ENCODE measurements at places on chromosomes 2 and 18.

DNA sequence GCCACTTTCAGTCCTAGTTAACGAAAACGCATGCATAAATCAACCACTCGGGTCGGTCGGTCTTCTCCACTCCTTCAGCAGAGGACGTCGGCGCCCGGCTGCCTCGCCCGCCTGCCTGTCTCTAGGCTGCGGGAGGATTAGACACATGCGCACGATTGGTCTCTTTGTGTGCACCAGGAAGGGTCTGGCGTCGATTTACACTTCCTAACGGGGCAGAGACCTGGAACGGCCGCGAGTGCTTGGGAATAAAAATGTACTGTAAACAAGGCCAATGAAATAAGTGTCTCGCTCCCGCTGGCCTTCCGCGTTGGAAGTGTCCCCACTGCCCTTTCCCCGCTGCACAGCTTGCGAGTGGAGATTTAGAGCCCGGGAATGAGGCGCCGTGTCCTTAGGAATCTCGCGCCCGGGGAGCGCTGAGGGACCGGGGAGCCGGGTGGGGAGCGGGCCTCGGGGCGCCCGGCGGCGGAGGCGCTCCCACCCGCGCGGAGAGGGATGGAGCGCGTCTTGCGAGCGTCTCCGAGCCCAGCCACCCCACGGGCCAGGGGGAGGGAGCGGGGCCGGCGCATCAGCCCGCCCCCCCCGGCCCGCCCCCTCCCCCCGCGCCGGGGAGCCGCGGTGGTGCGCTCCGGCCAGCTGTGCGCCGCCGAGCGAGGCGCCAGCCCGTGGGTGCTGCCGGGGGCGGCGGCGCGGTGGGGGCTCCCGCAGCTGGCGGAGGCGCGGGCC, at the start of gene DOK6:
DOK6 (plus strand) TSS at position 636 of the 723 bp plus-strand sequence.
- peak; percentile 80 for DNase-seq

GRCh38 chr2:105385731-105386540, 12.9 kb downstream of the FHL2 start:
- DNase-seq = no peak

DNA sequence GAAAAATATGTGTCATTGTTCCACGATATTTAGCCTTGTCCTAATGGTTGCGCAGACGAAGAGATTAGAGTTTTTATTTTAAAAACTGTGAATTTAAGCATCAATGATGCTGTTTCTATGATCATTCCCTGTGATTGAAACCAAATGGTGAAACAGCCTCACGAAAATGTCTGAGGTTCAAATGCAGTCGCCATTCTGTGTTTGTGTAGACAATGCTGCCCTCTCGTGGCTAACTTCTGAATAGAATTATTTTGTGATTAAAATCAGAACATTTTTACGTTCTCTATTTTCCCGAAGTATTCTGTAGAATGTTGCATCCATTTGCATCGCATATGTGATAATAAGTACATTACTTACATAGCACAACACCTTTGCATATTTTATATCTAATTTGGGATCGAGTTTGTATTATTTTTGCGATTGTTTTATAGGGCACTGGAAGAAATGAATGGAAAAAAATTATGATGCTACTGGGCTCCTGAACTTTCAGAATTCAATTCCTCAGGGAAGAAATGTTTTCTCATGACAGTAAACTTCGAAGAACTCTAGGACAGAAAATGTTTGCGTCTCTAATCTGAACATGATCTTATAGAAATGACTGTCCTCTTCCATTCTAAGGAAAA, 54.8 kb upstream of the CREB1 start:
- DNase-seq = peak; percentile 22

GRCh38 chr18:79760881-79761280, 36.9 kb upstream of the KCNG2 start:
- no peak for DNase-seq

- DNase-seq = no peak
Observed at GRCh38 chr2:219723311-219723710, 95.9 kb downstream of the SLC4A3 start.

Measured in WERI-Rb-1 (cell line).